ENCODE measurements at places on chromosomes 7 and 10.
A peak's percentile ranks its signal among the peaks of the same experiment; 100 is the strongest.

GRCh38 chr10:122864194-122864592 is 15.2 kb downstream of the FAM24B start:
- no peak overlapping the region for H3K27ac ChIP-seq
- peaks cover 25% of the 10 kb centered on the region for H3K4me1 ChIP-seq
- no peaks in the 10 kb centered on the region for H3K36me3 ChIP-seq
- no peaks in the 10 kb centered on the region for H3K27me3 ChIP-seq
- DNase-seq, result no peak

GRCh38 chr10:95606922-95607321 is 45.8 kb upstream of the SORBS1 start:
- H3K27ac ChIP-seq, result no peak overlapping the region
- no peaks in the 10 kb centered on the region for H3K36me3 ChIP-seq
- no peak overlapping the region for H3K4me3 ChIP-seq
- no peak for DNase-seq
- H3K4me1 ChIP-seq, result no peaks in the 10 kb centered on the region

DNA sequence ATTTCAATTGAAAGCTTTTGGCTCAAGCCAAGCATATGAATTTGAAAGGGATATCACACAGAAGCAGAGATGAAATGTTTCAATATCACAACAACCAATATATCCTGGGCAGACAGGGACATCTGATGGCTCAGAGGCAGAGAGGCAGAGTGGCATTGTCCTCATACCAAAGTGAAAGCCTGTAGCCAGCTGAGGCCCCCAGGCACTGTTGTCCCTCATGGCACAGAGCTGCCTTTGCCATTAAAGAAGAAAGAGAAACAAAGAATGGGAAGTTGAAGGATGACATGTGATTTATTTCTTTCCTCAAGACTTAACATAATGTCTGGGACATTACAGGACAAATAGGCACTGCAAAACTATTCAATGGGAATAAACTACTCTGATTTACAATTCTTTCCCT is 504.3 kb upstream of the PCDH15 start:
- no peaks in the 10 kb centered on the region for H3K4me1 ChIP-seq
- no peak overlapping the region for H3K4me3 ChIP-seq
- no peaks in the 10 kb centered on the region for H3K27me3 ChIP-seq
- H3K27ac ChIP-seq, result no peak overlapping the region

GRCh38 chr10:117092386-117092785 is 45.7 kb downstream of the VAX1 start:
- no peak overlapping the region for H3K27ac ChIP-seq
- DNase-seq, result no peak
- no peaks in the 10 kb centered on the region for H3K36me3 ChIP-seq
- H3K4me1 ChIP-seq, result no peaks in the 10 kb centered on the region

DNA sequence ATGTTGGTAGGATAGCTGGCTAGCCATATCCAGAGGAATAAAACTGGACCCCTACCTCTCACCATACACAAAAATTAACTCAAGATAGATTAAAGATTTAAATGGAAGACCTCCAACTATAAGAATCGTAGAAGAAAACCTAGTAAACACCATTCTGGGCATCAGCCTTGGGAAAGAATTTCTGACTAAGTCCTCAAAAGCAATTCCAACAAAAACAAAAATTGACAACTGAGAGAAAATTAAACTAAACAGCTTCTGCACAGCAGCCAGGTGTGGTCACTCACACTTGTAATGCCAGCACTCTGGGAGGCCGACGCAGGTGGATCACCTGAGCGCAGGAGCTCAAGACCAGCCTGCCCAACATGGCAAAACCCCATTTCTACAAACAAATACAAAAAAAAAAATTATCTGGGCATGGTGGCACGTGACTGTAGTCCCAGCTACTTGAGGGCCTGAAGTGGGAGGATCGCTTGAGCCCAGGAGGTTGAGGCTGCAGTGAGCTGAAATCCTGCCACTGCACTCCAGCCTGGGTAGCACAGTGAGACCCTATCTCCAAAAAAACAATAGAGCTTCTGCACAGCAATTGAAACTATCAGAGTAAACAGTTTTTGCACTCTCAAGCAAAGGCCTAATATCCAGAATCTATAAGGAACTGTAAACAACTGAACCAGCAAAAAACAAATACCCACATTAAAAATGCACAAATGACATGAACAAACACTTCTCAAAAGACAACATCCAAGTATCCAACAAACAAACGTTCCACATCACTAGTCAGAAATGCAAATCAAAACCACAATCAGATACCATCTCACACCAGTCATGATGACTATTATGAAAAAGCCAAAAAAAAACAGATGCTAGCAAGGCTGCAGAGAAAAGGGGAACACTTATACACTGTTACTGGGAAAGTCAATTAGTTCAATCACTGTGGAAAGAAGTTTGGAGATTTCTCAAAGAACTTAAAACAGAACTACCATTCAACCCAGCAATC is 4.8 kb downstream of the CRPPA start:
- H3K36me3 ChIP-seq, result no peaks in the 10 kb centered on the region
- no peak overlapping the region for H3K4me3 ChIP-seq
- H3K27ac ChIP-seq, result peak overlapping the region; percentile 71
- DNase-seq, result peak; percentile 58

- peak within 1 kb of the TSS; percentile 72 for H3K4me3 ChIP-seq
- peak; percentile 62 for DNase-seq
- H3K27me3 ChIP-seq, result no peaks in the 10 kb centered on the region
- peaks cover 11% of the 10 kb centered on the region for H3K4me1 ChIP-seq
- no peak within 1 kb of the TSS for H3K27ac ChIP-seq
Measured at GRCh38 chr7:94907026-94907810, at the start of gene PPP1R9A. Gene PPP1R9A, plus strand, starts transcription at chr7:94907594. Its CDS starts 2,520 bp downstream, at chr7:94910114.

- DNase-seq, result no peak
- no peak overlapping the region for H3K4me3 ChIP-seq
- peaks cover 96% of the 10 kb centered on the region for H3K27me3 ChIP-seq
- H3K36me3 ChIP-seq, result no peaks in the 10 kb centered on the region
- H3K4me1 ChIP-seq, result no peaks in the 10 kb centered on the region
Measured at GRCh38 chr7:50368366-50368765, 63.9 kb downstream of the IKZF1 start.

- DNase-seq, result no peak
- no peaks in the 10 kb centered on the region for H3K36me3 ChIP-seq
- H3K27ac ChIP-seq, result no peak overlapping the region
- no peaks in the 10 kb centered on the region for H3K4me1 ChIP-seq
- H3K4me3 ChIP-seq, result no peak overlapping the region
- no peaks in the 10 kb centered on the region for H3K27me3 ChIP-seq
Measured at GRCh38 chr7:70557338-70557737, 574.6 kb upstream of the GALNT17 start.

- H3K27ac ChIP-seq, result peak overlapping the region; percentile 72
- no peak for DNase-seq
- peaks cover 25% of the 10 kb centered on the region for H3K4me1 ChIP-seq
- H3K27me3 ChIP-seq, result no peaks in the 10 kb centered on the region
- no peaks in the 10 kb centered on the region for H3K36me3 ChIP-seq
- H3K4me3 ChIP-seq, result peak overlapping the region; percentile 36
Measured at GRCh38 chr10:96646751-96647166, 59.9 kb upstream of the TM9SF3 start.

DNA sequence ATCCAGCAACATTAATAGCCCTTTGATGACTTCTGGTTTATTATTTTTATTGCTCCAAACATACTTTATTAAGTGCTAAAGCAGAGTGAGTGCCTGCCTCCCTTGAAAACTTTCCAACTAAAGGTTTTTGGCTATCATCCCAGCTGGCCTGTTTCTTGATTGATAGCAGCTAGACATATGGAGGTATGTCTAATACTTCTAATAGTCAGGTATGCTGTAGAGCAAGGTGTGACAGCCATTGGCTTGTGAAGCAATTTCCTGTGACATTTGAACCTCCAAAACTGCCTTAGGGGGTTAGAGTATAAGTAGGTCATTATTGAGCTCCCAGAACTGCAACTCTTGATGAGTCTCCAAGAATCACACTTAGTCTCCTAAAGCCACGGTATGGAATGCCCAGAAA is 55.8 kb downstream of the LOXL4 start:
- H3K4me1 ChIP-seq, result peaks cover 11% of the 10 kb centered on the region
- H3K27ac ChIP-seq, result no peak overlapping the region
- peak; percentile 82 for DNase-seq

DNA sequence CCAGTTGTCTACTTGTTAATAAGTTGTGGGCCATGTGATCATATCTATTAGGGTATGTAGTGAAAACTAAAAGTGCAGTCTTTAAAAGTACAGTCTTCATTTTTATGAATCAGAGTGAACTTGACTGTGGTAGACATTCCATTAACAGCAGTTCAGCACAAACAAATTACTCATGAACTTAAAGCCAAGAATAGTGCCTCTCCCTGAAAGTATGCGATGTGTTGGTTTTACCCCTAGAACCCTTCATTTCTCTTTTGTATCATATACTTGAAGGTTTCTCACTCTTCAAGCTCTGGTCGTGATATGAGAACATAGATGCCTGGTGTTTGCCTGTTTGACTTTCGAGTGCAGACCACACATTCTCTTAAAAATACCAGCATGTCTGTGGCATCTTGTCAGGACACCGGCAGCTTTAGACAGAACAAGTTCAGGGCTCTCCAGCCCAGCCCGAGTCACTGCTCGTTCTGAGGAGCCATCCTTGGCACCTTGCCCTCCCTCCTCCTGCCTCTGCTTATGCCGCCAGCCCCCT is 159.3 kb downstream of the LCOR start:
- no peaks in the 10 kb centered on the region for H3K36me3 ChIP-seq
- H3K27me3 ChIP-seq, result no peaks in the 10 kb centered on the region
- H3K4me3 ChIP-seq, result no peak overlapping the region
- H3K4me1 ChIP-seq, result no peaks in the 10 kb centered on the region
- DNase-seq, result no peak

DNA sequence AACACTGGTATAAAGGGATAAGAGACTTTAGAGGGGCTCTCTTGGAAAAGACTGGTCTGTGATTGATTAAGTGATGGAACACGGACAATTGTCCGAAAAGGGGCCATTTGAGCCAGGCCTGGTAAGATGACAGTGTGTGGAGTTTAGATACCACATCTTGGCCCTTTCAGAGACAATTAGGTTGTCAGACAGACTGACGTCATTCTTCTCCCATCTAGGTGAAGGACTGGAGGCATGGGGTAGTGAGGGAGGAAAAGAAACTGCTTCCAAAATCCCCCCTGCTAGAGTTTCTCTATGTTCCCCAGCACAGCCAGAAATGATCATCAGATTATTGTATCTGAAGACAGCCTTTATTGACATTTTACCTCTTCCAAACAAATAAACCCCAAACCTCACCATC is 84.8 kb upstream of the MYO3A start:
- no peak overlapping the region for H3K4me3 ChIP-seq
- no peak overlapping the region for H3K27ac ChIP-seq

- DNase-seq, result no peak
- no peaks in the 10 kb centered on the region for H3K36me3 ChIP-seq
- H3K4me3 ChIP-seq, result no peak overlapping the region
Measured at GRCh38 chr7:105857009-105857952, 19.1 kb downstream of the ATXN7L1 start.

DNA sequence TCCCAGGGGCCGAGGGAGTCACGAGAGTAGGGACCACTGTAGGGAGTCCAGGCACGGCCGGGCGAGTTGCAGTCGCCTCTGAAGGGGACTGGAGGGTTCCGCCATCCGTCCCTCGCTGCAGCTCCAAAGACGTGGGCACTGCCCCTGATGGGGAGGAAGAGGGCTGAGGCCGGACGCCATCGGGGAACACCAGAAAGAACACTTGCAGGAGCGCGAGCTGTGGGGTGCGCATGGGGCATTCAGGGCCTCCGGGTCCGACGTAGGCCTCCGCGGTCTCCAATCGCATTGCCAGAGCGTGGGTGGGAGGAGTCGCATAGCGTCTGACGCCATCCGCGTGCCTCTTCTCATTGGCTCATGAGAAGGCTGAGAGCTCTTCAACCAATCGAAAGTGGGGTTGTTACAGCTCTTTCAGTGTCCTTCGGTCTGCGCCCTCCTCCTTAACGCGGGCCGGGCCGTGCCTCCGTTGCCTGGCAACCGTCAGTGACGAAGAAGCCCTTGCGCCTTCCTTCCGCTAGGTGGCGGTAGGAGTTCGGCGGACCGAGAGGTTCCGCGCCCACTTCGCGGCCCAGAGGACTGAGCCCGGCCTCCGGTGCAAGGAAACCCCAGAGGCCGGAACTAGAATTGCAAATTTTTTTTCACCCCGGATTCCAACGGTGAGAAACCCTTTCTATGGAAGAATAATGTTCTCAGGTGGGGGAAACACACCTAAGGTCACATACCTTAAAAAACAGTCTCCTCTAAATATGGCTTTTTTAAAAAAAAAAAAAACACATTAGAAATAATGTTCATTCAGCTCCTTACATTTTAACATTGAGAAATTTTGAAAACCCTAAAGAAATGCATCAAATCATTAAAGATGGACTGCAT is at the start of gene TCTN3:
Gene TCTN3 (minus strand): TSS at position 260 of the 867 bp plus-strand sequence. CDS start 28 bp downstream, at position 232.
- peak; percentile 92 for DNase-seq
- no peak within 1 kb of the TSS for H3K27ac ChIP-seq

DNA sequence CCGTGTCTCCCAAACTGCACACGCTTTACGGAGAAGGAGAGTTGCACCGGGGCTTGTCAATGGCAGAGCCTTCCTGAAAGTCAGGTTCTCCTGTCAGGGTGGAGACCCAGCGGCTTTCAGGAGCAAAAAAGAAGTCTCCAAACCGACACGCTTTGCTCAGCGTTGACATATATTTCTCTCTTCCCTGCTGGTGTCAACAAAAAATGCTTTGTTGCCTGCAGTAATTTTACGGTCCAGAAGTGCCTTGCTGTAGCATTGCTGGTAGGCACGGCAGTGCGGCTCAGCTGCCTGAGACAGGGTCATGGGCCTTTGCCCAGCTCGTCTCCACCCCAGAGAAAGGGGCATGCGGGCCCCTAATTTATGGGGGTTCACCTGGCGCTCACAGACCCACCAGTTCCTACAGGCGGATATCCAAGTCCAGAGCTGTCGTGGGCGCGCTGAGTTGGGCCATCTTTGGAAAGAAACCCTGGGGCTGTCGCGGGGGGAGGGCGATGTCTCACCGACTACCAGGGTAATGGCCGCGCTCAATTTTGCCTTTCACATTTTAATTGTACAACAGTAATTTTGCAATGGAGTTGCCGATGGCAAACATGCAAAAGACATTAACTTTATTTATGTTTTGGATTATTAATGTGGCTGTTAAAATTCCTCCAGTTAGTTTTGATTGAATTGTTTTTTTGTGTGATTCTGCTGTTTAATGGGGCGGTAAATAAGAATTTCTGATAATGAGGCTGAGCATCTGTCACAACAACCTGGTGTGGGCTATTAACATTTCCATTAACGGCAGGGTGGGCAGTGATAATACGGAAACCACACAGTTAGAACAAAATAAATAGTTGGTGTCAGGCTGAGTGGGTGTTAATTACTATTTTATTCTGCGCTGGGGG is 478.2 kb upstream of the FOXK1 start:
- no peak overlapping the region for H3K4me3 ChIP-seq
- DNase-seq, result no peak
- H3K4me1 ChIP-seq, result no peaks in the 10 kb centered on the region
- peaks cover 96% of the 10 kb centered on the region for H3K27me3 ChIP-seq
- no peak overlapping the region for H3K27ac ChIP-seq

DNA sequence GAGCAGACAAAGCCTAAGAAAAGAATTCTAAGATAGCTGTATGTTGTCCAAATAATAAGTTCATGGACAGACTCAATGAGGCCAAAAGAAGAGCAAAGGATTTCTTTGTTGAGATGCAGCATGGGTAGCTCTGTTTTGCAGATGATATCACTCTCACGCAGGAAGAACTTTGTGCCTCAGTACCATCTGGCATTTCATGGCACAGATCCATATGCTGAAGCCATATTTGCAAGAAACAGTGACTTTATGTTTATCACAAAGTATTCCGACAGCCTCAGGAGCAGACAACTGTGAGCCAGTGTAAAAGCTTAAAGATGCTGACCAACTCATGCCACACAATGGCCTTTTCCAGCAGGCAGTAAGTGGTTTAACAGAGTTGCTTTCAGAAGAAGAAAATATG is 45.5 kb upstream of the RNF148 start:
- no peaks in the 10 kb centered on the region for H3K4me1 ChIP-seq
- no peaks in the 10 kb centered on the region for H3K36me3 ChIP-seq
- H3K27me3 ChIP-seq, result no peaks in the 10 kb centered on the region

Measured in PC-9 (cell line).